Stimulated activated CD4-positive, alpha-beta T cell treated with anti-CD3 and anti-CD28 coated beads, Interleukin-12 subunit alpha, Interleukin-12 subunit beta, amount 100 ng/mL, for 48 hours (primary cell): ENCODE measurements at places on chromosomes 13 and 19.

DNA sequence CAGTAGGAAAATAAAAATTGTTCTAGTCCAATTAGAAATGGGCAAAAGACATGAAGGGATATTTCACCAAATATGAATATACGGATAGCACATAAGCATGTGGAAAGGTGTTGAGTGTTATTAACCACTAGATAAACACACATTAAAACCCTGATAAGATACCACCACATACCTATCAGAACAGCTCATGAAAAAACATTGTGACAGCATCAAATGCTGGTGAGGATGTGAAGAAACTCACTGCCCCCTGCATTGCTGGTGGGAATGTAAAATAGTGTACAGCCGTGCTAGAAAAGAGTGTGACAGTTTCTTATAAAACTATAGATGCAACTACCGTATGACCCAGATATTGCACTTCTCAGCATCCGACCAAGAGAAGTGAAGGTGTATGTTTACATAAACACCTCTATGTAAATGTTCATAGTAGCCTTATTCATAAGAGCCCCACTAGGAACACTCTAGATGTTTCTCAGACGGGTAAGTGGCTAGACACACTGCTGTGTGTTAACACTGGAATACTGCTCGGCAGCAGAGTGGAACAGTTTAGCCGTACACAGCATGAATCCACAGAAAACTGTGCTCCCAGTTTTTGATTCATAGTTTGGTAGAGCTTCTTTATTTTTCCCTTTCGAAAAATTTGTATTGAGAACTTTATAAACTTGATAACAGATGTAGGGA lies 321.1 kb downstream of the MYO16 start:
- DNase-seq: no peak

DNA sequence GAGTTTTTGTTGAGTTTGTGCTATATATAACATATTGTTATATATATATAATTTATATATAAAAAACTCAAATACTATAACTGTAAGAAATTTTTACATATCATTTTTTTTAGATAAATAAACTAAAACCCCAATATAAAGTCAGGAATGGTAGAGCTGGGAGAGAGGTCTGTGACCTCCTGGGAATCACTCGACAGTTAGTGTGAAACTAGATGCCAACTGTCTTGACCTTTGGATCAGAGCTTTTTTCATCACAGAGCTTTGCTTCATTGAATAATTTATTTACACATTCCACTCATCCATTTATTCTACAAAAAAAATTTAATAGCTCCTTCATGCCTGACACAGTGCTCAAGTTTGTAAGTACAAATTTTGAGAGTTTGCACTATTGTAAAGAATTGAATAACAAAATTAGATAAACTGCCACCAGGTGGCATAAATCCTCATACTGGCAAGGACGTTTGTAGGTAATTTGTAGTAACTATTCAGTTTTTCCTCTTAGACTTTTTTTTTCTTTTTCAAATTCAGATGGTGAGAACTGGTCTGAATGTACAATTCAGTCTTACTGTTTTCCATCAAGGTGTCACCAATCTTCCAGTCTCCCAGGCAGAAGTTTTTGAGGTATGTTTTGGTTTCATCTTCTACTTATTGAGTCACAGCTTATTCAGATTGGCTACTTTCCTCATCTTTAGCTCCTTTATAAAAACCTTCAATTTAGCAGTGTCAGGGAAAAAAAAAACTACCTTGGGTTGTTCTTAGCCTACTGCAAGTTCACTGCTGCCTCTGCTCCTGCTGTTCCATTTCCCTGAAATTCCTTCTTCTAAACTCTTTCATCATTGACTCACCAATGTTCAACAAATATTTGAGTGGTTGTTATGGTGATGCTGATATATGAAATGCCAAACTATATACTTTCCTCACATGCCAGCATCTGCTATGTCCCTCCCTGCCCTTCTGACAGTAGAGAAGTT lies 28.7 kb downstream of the LACC1 start:
- DNase-seq: peak; percentile 18

DNA sequence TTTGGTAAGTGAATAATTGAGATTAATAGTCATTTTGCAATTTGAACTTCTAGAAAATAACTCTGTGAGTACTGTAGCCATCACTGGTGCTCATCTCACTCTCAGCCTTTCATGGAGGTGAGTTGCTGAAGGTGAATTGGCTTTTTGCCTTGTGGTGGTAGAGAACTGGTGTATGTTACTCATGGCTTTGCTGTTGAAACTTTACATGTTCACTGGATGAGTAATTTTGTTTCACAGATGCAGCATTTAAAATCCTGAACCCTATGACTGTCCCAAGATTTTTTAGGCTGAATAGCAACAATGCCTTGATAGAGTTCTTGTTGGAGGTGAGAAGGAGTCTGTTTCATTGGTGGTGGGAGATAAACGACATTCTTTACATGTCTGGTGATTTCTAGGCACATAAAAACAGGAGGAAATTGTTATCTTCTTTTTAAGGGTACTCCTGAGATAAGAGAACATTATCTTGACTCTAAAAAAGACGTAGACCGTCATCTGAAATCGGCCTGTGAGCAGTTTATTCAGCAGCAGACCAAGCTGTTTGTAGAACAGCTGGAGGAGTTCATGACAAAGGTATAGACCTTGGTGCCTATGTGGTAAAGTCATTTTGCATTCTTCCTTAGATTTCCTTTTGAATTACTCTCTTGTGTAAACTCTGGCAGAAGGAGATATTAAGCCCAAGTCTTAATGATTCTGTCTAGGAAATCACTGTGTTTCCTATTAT lies 53.9 kb downstream of the COG3 start:
- no peak for DNase-seq

DNA sequence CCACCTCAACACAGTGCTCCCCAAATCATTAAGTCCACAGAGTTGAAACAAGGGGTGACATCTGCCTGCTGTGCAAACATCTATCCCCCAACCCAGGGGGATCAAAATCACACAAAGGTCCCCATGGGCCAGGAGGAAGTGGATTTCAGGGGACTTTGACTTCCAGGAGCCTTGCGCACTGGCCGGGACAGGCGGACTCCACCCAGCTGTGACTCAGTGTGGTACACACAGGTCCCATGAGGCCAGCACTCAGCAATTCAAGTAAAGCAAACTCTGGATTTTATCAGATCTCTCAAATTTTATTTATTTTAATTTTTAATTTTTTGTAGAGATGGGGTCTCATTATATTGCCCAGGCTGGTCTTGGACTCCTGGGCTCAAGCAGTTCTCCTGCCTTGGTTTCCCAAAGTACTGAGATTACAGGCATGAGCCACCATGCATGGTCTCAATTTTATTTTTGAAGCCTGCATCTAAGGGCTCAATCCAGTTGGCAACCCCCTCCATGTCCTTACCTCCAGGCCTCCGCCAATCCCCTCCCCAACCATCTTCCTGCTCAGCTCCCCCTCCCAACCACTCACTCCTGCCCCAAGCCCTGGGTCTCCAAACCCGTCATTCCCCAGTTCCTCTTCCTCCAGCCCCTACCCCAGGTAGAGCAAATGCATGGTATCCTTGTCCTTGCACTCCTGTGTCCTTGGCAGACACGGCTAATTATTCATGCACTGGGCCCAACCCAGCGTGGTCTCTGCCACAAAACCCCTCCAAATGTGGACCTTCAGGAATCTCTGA lies 18.2 kb downstream of the ARHGAP33 start:
- DNase-seq: no peak

DNA sequence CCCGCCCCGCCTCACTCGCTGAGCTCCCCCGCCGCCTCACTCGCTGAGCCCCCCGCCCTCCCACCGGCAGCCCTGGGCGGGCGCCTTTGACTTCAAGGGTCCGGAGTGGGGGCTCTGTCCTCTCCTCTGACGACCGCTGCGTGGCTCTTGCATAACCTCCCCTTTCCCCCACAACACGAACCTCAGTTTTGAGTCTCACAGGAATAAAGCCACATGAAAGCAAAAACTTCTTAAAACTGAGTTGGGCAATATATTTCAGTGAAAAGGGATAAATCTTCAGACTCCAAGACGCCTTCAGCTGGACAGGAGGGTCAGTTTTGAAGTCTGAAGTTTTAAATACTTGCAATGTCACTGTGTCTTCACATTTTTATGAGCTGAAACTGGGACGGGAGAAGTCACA lies 70.6 kb upstream of the C13orf46 start:
- DNase-seq: no peak

DNA sequence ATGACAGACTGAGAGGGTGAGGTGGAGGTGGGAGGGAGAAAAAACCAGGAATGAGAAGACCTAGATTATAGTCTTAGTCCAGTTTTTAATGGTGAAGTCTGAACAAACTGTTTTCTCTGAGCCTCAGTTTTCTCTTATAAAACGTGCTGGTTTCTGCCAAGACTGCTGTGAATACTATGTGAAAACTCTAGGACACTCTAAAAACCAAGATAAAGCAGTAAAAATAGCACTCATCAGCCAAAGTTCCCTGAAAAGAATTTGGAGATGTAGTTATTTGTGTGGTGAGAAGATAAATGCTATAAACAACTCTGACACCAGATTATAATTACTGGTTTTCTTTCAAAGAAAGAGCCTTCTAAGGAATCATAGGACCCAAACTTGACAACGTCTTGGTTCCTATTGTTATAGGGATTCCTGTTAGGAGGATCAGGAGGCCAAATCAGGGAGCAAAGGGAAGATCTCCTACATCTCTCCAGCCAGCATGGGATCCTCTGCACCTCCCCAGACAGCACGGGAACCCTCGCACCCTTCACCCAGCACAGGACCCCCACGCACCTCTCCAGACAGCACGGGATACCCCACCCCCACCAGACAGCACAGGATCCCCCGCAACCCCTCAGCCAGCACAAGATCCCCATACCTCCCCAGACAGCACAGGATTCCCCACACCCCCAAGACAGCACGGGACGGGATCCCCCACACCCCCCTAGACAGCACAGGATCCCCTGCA lies 130.2 kb downstream of the MIPEP start:
- no peak for DNase-seq

- no peak for DNase-seq
Observed at GRCh38 chr13:110835721-110836604, 78.9 kb downstream of the ANKRD10 start.

DNA sequence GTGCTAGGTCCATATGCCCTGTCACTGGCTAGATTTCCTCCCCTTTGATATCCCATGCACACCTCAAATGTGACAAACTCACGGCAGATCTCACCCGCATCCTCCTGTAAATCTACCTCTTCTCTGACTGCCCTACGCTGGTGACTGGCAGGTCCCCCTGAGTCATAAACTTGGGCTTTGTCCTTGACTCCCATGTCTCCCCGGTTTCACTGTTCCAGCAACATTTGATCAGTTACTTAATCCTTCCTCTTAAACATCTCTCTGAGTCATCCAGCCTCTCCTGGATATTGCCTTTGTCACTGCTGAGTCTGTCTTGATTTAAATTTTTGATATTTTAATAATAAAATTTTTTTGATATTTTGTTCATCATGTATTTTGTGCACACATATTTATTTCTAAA lies 26.5 kb downstream of the FAM216B start:
- DNase-seq: no peak

DNA sequence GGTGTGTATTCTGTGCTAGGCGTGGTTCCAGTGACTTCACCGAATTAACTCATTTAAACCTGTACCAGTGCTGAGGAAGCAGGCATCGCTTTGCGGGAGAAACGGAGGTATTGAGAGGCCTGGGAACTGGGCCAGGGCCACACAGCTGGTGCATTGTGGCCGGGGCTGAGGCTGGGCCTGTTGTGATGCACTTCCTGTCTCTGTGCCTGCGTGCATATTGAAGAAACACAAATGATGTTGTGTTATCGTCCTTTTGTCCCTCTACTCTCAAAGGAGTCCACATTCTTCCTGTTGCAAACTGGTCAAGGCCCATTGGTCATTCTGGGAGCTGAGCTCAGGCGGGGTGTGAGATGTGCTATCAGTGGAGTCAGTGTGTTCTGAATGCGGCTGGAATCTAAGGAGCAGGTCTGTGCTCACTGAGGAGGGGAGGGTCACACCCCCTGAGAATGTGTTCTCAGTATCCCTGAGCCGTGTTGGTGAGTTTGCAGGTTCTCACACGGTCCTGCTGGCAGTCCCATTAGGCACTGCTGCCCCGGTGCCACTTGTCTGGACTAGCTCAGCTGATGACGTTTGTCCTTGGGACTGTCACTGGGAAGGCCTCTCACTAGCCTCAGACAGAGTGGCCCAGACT lies 62.1 kb downstream of the ARHGEF7 start:
- DNase-seq: no peak

- no peak for DNase-seq
Observed at GRCh38 chr13:22964245-22964966, 216.4 kb upstream of the SGCG start.

DNA sequence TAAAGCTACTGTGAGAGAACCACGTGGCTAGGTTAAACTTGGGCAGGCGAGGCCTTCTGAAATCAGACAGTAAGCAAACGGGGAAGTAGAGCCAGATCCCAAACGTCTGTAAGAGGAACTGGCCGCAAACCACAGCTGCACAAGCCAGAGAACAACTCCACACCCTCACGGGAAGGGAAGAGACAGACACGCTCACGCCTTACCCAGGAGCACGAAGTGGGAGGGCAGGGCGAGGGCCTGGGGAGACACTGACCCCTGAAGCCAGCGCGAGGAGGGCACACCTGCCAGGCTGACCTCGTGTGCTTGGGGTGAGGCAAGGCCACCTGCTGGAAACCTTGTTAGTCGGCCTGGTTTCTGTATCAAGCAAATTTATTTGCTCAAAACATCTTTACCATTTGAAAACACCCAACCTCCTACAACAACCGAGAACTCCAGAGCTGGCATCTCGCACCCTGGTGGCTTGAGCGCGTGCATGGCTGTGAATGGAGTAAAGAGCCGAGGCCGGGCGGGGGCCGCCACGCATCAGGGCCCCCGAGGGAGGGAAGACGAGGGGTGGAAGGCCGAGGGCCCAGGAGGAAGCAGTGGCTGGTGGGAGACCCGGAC lies 7.3 kb downstream of the POLR2E start:
- DNase-seq: no peak

DNA sequence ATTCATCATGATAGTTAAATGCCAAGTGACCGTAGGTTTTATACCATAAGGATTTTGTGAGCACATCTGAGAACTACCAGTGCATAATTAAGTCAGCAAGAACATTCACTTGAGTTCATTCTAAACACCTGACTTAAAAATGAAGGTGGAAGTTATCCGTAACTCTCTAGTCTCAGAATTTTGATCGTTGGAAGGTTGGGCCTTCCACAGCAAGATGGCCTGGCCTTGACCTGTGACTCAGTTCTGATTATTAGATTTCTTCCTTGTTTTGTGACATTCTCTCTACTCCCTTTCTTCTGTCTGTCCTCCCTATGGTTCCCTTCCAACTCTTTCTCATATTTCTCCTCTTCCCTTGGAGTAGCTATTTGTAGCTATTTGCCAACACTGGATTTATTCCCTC lies 20.0 kb upstream of the WDFY2 start:
- DNase-seq: no peak

DNA sequence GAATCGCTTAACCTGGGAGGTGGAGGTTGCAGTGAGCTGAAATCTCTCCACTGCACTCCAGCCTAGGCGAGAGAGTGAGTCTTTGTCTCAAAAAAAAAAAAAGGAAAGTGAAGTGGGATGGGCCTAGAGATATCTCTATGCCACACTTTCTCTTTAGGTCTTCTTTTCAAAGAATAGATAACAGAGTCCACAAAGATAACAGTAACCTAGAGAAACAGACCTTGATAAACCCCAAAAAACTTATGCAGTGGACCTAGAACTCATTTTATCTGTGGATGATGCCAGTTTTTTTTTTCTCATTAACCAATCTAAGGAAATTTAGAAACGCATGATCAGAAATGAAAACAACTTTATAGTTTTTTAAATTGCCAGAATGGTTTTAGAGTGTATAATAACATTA lies 227.4 kb downstream of the LHFPL6 start:
- no peak for DNase-seq
